ENCODE measurements at places on chromosomes 7 and 10.

- no peak for DNase-seq
These were observed 147.5 kb upstream of the PPP2R2D start for GRCh38 chr10:131753336-131753735.

GRCh38 chr10:47336387-47337134, 11.6 kb upstream of the RBP3 start:
- DNase-seq, result no peak

- DNase-seq, result no peak
These were observed 54.6 kb downstream of the CDHR3 start for GRCh38 chr7:106017657-106018056.

GRCh38 chr10:98363220-98363619, 51.8 kb downstream of the PYROXD2 start:
- no peak for DNase-seq

DNA sequence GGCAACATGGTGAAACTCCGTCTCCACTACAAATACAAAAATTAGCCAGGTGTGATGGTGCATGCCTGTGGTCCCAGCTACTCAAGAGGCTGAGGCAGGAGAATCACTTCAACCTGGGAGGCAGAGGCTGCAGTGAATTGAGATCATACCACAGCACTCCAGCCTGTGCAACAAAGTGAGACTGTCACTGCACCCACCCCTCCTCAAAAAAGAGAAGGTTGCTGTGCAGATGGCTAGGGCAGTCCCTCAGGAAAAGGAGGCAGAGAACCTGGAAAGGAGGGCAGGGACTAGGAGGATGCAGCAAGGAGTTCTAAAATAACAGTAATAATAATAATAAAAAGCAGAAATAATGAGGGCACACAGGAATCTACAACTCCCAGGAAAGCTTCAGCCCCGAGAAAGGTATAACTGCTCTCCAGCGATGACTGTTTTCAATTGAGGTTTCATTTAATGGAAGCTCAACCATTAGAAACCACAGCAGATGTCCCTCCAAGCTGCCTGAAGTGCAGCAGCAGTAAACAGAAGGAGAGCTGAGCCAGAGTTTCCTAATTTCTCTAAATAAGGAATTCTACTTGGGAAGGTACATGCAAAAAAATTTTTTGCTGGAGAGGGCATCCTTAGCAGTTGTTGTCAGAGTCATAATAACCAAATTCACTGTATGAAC, 326.5 kb downstream of the GATA3 start:
- no peak for DNase-seq

- no peak for DNase-seq
These were observed 185.0 kb downstream of the STK31 start for GRCh38 chr7:23894892-23895569.

DNA sequence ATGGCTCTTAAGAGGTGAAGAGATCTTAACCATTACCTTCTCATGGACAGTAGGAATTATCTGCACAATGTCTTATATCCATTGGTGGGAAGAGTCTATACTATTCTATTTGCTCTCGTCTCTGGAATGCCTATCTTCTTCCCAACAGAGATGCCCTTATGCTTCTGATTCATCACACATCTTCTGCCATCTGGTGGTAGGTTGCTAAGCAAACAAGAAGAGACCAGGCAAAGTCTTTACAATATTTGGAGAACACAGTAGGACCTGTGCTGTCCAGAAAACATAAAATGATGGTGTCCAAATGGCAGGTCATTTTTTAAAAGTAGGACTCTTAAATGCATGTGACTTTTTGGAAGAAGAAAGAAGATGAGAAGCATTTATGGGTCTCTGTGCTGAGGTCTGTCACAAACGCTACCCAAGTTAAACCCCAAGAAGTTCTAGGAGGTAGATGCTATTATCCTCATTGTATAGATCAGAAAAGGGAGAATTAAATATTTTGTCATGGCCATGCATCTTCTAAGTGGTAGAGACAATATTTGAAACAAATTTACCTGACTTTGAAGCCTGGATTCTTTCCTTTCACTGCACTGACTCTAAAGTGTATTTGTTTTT, 67.8 kb upstream of the NXPH1 start:
- DNase-seq, result no peak

GRCh38 chr10:75530299-75530698, 98.9 kb downstream of the LRMDA start:
- DNase-seq, result no peak
